ENCODE measurements at places on chromosomes 16 and 17.

DNA sequence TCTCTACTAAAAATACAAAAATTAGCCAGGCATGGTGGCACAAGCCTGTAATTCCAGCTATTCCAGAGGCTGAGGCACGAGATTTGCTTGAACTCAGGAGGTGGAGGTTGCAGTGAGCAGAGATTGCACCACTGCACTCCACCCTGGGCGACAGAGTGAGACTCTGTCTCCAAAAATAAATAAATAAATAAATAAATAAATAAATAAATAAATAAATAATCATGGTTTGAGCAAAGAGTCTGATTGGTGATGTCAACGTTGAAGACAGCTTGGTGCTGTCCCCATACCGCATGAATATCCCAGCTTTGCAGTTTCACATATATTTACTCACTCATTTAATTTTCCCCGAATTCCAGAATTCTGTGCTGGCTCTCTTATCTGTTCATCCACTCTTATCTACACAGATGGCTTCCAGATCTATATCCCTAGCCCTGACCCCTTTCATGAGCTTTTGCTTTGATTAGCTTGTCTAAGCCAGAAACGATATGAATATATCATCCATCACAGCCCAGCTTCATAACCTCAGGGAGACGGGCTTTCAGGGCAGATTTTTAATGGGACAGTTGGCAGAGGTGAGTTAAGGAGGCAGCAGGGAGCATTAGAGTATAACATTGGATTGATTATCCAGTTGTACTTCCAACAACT lies 91.0 kb downstream of the SPACA3 start:
- no peak for DNase-seq

- DNase-seq: peak; percentile 63
Measured at GRCh38 chr17:82105882-82106687, 8.0 kb upstream of the FASN start.

- no peak for DNase-seq
Measured at GRCh38 chr16:50480206-50480605, 68.0 kb upstream of the NKD1 start.

GRCh38 chr17:79023886-79024771 lies at the start of gene C1QTNF1:
Gene C1QTNF1, plus strand, starts transcription at chr17:79024169. Its CDS starts 19,800 bp downstream, at chr17:79043969.
- no peak for DNase-seq

- peak; percentile 17 for DNase-seq
Measured at GRCh38 chr17:21034340-21035235, 8.2 kb downstream of the USP22 start.

- DNase-seq: no peak
Measured at GRCh38 chr17:31062346-31062745, 32.4 kb upstream of the NF1 start.

DNA sequence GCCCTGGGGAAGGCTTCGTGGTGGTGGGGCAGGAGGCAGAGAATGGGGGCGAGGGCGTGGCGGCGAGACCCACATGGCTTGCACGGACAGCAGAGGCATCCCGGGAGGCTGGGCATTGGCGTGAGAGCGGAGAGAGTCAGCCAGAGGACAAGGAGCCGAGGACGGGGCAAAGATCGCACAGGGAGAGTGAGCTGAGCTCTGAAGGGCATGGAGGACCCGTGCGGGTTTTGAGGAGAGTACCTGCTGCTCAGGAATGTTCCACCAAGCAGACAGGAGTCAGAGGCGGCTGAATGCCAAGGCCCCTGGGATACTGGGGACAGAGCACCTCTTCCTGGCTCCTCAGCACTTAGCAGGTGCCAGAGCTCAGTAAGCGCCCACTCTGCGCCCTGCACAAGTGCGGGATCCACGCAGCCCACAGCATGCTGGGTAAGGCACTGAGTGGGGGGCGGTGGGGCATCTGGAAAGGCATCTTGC lies 47.8 kb downstream of the ARHGAP27 start:
- DNase-seq: no peak

DNA sequence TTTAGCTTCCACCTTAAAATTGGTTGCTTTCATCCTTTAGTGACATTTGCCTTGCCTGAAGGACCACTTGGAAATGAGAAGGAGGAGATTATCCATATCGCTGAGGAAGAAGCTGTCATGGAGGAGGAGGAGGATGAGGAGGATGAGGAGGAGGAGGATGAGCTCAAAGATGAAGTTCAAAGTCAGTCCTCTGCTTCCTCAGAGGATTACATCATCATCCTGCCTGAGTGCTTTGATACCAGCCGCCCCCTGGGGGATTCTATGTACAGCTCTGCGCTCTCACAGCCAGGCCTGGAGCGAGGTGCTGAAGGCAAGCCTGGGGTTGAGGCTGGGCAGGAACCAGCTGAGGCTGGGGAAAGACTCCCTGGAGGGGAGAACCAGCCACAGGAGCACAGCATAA lies 11.5 kb upstream of the TMEM106A start:
- DNase-seq: no peak

DNA sequence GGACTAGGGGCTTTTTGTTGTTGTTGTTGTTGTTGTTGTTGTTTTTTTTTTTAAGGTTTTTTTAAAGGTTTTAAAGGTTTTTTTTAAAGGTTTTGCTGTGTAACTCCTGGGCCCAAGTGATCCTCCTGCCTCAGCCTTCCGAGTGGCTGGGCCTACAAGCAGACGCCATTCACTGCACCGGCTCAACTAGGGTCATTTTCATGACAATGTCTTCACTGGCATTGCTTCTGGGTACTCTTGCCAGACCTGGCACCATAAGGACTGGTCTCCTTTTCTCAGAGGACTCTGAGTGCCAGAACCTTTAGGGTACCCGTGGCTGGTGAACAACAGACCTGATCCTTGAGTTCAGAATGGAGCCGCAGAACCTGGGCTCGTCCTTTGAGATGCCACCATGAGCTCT lies 20.4 kb downstream of the POLR3E start:
- no peak for DNase-seq

- no peak for DNase-seq
Measured at GRCh38 chr17:72764632-72765041, 327.9 kb downstream of the SLC39A11 start.

DNA sequence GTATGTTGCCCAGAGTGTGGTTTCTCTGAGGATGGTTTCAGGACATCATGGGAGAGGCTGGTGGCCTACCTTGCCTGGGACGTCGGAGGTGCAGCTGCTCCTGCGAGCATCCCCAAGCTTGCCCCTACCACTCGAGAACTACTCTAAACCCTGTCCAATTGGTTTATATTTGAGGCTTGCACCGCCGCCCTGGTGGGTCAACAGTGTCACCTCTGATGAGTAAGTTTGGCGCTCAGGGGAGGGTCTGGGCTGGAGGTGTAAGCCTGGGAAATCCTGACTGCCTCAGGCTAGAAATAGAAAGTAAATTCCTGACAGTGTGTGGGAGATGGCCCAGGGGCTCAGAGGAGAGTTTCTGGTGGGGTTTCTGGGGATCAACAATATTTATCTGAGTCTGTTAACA lies 48.2 kb downstream of the CCDC42 start:
- no peak for DNase-seq

DNA sequence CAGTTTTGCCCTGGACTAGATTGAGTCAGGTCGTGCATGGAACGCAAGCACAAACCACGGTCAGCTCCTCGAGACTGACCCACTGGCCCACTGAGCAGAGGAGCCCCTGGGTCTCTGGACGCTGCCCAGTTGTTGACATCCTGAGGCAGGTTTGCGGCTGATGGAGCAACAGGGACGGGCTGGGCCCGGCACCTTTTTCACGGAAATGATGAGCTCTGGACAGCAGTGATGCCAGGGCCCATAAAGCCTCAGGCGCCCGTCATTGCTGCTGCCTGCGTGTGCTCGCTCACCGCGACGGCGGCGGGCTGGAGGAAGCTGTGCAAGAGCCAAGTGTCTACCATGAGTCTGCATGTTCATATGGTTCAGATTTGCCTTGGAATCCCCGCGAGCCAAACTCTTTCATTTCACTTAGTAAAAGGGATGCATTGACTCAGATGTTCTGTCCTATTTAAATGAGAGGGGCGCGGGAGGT lies 30.8 kb upstream of the CRISPLD2 start:
- no peak for DNase-seq

DNA sequence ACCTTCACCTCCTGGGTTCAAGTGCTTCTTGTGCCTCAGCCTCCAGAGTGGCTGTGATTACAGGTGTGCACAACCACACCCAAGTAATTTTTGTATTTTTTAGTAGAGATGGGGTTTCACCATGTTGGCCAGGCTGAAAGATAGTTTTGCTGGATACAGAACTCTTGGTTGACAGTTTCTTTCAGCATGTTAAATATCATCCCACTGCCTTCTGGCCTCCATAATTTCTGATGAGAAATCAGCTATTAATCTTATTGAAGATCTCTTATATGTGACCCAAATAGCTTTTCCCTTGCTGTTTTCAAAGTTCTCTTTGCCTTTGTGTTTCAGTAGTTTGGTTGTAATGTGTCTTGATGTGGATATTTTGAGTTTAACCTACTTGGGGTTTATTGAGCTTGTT lies 50.3 kb upstream of the BRD7 start:
- DNase-seq: no peak

DNA sequence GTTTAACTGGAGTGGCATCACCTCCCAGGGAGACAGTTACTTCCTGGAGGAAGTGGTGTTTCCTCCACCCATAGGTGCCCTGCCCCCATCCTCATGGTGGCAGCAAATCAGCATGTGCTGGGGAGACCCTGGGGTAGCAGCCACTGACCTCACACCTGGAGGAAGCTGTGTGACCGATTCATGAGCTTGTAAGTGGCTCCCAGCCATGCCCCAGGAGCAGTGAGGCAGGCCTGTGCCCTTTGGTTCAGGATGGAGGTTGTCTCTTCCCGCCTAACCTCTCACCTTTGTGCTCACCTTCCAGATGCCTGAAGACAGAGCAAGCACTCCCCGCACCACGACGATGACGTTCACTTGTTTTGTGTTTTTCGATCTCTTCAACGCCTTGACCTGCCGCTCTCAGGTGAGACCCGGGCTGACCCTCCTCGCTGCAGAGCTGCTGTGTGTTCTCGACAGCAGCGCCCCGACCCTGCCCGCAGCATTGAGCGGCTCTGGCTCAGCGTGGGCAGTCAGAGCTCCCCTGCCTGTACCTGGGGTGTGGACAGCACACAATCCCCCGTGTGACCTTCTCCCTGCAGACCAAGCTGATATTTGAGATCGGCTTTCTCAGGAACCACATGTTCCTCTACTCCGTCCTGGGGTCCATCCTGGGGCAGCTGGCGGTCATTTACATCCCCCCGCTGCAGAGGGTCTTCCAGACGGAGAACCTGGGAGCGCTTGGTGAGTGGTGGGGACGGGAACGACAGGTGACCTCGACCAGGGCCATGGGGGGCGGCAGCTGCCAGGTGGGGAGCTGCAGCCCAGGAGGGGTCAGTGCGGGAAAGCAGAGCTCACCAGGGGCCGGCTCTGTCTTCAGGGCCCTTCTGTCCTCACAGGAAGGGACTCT lies 42.8 kb downstream of the MEAK7 start:
- DNase-seq: no peak

DNA sequence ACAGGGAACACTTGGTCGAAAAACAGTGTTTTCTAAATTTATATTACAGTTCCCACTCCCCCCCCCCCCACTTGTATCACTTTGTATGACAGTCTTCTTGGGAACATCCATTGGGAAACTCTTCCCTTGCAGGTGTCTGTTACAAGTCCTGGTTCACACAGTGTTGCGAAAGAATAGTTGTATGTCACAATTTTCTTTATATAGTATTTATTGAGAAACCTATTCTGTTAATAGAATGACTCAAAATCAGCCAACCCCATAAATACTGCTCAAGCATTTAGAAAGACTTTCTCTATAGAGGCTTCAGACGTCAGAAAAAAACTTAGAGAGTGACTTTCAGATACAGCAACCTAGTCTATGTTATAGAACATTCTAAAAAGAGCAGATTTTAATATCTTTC lies 414.4 kb downstream of the WWOX start:
- no peak for DNase-seq

- DNase-seq: no peak
Measured at GRCh38 chr17:10516065-10516464, 2.3 kb downstream of the MYH1 start.

GRCh38 chr17:51733166-51733565 lies 425.3 kb downstream of the CA10 start:
- no peak for DNase-seq

DNA sequence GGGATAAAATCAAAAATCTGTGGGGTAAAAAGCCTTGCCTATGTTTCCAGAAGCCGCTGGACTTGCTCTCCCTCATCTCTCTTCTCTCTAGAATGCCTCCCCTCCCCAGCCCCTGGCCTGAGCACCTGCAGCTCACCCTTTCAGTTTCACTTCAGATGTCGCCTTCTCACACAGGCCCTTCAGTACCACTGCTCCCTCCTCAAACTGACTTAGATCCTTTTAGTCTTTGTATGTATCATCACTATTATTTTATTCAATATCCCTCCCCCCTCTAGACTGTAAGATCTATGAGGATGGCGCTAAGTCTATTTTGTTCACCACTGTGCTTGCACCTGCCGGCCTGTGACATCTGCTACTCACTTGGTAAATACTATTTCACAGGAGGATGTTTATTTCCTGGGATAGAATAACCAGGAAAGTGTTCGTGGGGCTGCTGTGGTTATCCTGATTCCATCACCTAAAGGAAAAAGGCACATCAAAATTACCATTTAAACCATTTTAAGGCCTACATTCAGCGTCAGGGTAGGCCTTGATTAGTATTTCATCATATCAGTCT lies 122.3 kb downstream of the MRTFB start:
- peak; percentile 28 for DNase-seq

GRCh38 chr16:75818491-75818890 lies 92.2 kb upstream of the CPHXL start:
- DNase-seq: no peak

GRCh38 chr16:26830428-26831127 lies 236.1 kb upstream of the C16orf82 start:
- no peak for DNase-seq
